ENCODE measurements at places on chromosomes 6 and 20.

DNA sequence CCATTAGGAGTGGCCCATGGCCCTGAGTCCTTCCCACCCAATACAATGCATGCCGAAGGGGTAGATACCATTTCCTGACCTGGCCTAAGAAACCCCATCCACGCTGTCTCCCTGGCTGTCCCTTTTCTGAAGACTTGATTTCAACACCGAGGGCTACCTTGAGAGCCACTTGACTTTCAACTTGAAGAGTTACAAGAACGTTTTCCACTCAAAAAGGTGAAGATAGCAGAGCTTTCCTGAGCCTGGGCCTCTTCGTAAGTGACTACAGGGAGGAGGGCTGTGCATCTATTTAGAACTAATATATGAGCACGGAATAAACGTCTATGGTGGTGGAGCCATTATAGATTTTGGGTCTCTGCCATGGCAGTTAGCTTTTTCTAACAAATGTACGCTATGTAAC, 14.4 kb upstream of the PPP1R14C start:
- DNase-seq = no peak

DNA sequence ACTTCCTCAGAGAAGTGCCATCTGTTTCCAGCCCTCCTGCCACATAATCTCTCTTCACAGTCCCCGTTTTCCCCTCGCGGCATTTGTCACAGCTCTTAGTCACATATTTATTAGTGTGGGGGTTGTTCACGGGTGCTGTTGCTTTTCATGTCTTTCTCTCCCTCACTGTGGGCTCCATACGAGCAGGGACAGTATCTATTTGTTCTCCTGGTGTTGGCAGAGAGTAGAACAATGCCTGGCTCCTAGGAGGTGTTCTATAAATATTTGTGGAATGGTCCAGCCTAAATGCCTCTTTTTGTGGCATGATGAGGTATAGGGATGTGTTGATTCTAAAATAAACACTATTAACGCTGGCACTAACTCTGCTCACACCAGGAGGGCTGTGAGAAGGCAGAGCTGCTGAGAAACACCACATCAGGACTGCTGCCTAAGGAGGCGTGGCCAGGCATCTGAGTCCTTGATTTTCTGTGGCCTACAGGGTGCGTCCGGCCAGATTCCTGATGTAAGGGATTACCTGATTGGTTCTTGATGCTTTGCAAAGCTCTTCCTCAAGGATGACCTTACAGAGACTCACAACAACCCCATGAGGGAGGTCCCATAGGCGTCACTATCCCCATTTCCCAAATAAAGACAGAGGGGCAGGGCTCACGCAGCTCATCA, 219.8 kb upstream of the ARID1B start:
- DNase-seq = no peak

- no peak for DNase-seq
Observed at GRCh38 chr6:106135911-106136571, 49.9 kb downstream of the PRDM1 start.

GRCh38 chr20:43492101-43492500, 15.4 kb upstream of the L3MBTL1 start:
- DNase-seq = no peak

- no peak for DNase-seq
Observed at GRCh38 chr6:168447282-168447681, 6.3 kb downstream of the SMOC2 start.

DNA sequence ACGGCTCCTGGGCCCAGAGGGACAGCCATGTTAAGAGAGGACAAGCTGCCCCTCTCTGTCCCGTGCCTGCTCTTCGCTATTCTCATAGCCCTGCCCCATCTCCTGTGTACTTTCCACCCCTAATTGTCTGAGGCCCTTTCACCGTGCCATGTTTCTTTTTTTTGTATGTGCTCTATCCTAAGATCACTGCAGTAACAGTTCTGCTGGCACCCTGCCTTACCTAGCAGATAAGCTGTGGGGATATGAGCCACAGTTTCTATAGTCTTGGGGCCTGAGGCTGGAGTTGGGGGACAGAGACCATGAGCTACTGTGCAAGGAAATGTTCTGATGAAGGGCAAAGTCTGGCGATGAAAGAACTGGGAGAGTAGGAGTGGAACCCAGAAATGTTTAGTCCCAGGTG, 269.5 kb upstream of the CITED2 start:
- no peak for DNase-seq

- no peak for DNase-seq
Observed at GRCh38 chr6:138499303-138500018, at the start of gene NHSL1. NHSL1 (minus strand) TSS chr6:138499494; CDS start chr6:138499290, 204 bp downstream.

All from foreskin melanocyte (primary cell).